Left renal pelvis (tissue), 4 donors: ENCODE measurements at places on chromosomes 7 and 10. TPM values are rescaled to one million over a fixed set of nuclear protein-coding genes. Genes with fewer than 3 reads are reported as not detected.

PCDH15 gene
- 12.4 TPM for polyA plus RNA-seq

ETV1 gene
- 30.3 TPM for polyA plus RNA-seq

DNA sequence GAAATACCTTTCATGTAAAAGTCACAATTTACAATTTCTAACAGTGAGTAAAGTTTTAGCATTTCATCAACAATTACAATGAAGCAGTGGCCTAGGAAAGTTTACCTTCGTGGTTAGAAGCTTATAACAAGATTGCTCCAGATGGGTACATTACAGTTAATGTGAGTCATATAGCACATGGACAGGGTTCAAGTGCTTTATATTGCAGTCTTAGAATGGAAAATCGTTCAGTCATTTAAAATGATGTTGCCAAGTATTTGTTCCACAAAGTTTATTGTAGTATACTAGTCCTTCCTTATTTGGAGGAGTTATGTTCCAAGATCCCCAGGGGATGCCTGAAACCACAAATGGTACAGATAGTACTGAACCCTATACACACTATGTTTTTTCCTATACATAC, 174.6 kb upstream of the TARP start:
- no peak for DNase-seq

DNA sequence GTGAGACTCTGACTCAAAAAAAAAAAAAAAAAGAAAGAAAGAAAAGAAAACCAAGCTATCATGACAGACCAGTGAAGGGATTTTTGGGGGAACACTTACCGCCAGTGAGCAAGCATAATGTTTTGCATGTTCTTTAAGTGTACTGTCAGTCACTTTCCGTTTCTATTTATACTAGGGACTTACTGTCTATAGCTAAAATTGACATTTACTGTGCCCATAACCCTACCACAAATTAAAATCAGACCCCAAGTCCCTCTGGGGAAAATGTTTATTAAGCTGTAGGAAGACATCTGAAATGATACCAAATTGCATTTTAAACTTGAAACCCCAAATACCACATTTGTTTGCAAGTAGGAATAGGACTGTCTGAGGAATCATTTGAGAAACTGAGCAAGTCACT, 252.8 kb downstream of the TRIL start:
- no peak for DNase-seq

ANKRD30A gene
- polyA plus RNA-seq = not detected

DNA sequence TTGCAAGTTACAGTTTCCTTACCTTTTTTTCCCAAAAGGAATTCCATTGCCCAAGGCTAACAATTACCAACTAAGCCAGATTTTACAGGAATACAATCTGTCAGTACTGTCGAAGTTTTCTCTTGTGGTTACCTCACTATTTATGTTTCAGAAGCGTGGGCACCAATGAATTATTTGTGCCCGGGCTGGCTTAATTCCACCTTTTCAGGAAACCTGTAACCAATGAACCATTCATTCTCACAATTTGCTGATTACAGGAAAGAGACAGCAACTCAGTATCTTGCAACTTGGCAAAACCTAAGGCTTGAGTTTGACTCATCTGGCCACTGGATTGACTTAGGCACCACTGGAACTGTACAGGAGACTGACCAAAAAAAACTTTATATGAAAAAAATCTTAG, 485.6 kb downstream of the INHBA start:
- DNase-seq = no peak

GRCh38 chr10:130485958-130486895, 350.0 kb downstream of the GLRX3 start:
- no peak for DNase-seq

AQP1 gene
- 221 TPM for polyA plus RNA-seq

EIF4EBP2 gene
- 92.2 TPM for polyA plus RNA-seq

DNA sequence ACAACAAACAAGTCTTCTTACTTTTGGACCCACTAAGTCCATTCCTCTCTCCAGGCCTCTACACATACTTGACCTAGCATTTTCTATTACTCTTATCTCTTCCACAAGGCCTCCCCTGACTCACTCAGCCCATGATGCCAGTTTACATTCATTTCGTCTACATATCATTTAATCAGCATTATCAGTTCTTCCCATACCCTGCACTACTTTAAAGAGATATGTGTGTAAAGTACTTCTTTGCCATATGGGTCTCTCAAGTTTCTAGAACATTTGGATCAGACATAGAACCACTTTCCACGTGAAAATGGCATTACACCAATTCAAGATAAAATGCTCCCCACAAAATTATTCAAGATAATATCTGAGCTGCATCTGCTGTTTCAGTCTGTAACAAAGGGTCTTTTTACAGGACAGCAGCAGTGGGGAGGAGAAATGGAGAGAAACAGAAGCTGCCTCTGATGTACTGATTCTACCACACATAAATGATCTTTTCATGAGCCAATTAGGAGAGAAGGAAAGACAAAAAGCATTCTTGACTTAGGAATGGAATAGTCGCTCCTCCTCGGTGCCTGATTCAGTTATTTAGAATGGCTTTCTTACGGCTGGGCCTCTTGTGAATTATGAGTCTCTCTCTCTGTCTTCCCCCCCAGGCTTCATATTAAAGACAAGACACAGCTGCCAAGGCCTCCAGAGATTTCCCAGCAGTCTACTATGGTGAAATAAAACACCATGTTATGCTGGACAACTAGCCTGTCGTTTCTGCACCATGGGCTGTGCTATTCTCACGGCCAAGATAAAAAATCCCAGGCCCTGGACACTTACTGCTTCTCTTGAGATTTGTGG, 46.9 kb upstream of the SEPTIN7 start:
- peak; percentile 74 for DNase-seq

GRCh38 chr10:62842983-62843382, 26.8 kb upstream of the EGR2 start:
- DNase-seq = no peak

CLDN4 gene
- 68.4 TPM for polyA plus RNA-seq

CDH23 gene
- polyA plus RNA-seq = 1.5 TPM

- DNase-seq = no peak
These were observed 46.7 kb downstream of the ADCYAP1R1 start for GRCh38 chr7:31098642-31099360.

- DNase-seq = no peak
These were observed 280.6 kb downstream of the TFEC start for GRCh38 chr7:115749924-115750323.

DNA sequence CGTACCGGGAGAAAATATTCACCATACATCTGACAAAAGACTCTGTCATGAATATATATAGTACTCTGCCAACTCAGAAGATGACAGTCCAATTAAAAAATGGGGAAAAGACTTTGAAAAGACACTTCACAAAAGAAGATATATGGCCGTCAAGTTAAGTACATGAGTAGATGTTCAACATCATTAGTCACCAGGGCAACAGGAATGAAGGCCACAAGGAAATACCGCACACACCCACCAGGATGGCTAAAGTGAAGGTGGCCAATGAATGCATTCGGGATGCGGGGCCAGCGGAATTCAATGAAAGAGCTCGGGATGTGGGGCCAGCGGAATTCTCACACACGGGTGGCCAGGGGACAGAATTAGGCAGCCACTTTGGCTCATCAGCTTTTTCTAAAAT, 42.2 kb downstream of the MAD1L1 start:
- DNase-seq = no peak

ADIRF gene
- 18.9 TPM for polyA plus RNA-seq

GRCh38 chr10:97861097-97861750, 11.6 kb downstream of the GOLGA7B start:
- DNase-seq = no peak

GRCh38 chr10:113003052-113003451, 53.0 kb downstream of the TCF7L2 start:
- DNase-seq = no peak
